ENCODE measurements at places on chromosomes 6 and 20.

- DNase-seq = no peak
Observed at GRCh38 chr6:138204792-138205384, 13.4 kb downstream of the PBOV1 start.

GRCh38 chr6:166849749-166850183, 106.6 kb downstream of the RNASET2 start:
- DNase-seq = no peak

- no peak for DNase-seq
Observed at GRCh38 chr6:20038410-20039204, 173.7 kb downstream of the MBOAT1 start.

GRCh38 chr6:38799529-38800184, 84.5 kb downstream of the DNAH8 start:
- no peak for DNase-seq

- DNase-seq = no peak
Observed at GRCh38 chr20:23023621-23024177, 11.4 kb upstream of the SSTR4 start.

DNA sequence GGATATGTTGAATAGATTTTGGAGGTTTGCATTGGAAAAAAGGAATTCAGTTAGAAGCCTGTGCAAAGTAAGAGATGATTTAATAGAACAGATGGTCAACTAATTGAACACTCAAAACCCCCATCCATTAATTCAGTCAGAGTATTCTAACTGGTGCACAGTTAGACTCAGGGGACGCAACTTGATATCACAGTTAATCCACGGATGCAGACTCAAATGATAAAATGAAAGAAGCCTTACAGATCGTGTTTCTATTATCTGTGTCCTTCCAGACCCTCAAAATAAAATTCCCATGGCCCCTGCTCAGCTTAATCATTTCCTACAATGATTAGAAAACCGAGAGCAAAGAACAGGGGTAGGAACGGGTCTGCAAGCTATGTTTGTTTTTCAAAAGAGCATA, 45.4 kb upstream of the DTNBP1 start:
- DNase-seq = no peak

DNA sequence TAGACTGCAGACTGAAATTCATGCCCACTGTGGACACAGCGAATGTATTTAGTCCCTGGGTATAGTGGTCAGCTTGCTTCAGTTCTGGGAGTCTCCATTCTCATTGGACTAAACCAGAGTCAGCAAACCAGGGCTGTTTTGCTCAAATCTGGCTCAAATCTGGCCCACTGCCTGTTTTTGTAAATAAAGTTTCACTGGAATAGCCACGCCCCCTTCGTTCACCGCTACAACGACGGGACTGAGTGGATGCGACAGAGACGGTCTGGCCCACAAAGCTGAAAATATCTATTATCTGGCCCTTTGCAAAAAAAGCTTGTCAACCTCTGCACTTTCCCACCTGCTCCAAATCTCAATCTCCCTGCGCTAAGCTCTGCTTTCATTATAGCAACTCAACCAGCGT, 135.4 kb downstream of the BMP7 start:
- no peak for DNase-seq

DNA sequence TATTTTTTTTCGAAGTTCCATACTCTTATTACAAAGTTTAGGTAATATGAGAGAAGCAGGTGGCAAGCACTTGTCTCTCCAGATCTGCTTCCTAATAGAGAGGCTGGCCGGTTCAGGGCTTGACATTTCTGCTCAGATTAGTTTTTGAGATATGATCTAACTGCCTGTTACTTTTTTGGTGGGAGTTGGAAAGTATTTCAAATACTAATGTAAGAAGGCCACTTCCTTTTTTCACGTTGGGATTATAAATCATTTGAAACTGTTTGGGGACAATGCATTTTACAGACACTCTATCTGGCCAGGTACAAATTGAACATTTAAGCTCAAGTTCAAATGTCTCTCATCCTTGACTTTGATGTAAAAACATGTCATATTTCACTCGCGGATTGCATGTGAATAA, 222.1 kb upstream of the SULF2 start:
- no peak for DNase-seq

DNA sequence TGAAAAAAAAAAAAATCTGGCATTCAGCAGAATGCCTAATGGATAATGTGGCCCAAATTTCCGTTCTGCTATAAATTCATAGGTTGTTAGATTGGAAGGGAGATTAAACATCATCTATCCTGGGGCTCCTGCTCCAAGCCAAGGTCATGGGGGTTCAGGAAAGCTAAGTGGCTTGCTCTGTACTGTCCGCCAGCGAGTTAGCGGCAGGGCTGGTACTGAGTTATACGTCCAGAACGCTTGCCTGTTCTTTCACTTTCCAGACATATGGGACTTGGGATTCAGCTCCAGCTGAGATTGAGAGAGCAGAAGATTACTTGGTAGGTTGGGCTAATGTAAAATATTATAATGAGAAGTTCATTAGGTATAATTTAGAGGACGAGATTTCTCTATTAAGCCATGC, 858 bp downstream of the RWDD1 start:
- no peak for DNase-seq

- DNase-seq = no peak
Observed at GRCh38 chr20:36950414-36951197, 902 bp downstream of the SAMHD1 start.

DNA sequence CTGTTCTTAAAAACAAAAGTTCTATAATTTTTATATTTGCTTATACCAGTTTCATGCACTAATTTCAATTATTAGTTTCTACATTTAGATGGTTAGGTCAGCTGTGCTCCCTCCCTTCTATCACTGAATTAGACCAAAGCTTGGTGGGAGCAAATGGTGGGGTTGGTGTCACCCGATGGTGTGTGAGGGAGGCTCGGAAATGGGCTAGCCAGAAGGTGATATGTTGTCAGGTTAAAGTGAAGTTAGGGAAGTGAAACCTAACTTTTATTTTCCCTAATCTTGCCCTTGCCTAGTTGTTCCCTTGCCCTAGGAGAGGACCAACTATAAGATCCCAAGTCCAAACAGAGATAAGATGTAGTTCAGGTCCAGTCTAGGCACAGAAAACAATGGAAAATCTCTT, 38.7 kb downstream of the RPS12 start:
- DNase-seq = no peak

DNA sequence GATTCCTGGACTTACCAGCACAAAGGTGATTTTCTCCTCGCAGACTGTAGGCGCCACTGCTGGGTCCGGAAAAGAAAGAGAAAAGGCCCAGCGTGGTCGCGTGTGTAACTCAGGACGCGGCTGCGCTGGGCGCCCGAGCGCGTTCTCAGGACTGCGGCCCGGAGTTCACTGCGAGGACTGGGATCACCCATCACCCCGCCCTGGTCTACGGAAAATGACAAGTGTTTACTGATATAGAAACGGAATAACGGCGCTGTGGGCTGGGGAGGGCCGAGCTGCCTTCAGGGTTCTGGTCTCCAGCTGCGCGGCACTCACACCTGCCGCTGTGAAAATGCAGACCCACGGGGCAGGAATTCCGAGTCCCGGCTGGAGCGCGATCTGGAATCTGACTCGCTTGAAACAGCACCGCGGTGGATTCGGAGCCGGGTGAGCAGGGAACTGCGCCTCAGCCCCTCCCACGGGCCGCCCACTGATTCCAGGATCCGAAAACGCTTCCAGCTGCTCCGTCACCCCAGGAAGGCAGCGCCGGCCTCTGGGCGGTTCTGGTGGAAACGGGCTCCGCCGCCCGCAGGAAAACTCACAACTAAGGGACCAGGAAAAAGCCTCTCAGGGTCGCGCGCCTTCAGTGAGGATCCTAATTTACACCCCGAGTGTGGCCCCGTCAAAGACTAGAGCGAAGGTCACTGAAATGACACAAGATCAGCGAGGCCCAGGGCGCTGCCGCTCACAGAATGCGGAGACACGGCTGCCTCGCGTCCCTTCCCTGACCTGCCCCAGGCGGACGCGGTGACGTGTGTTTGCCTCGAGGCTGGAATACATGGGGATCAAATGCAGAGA, 34.5 kb downstream of the HLA-A start:
- DNase-seq = peak; percentile 11

GRCh38 chr20:18404172-18404571, 62.7 kb downstream of the DZANK1 start:
- DNase-seq = no peak

GRCh38 chr6:114085211-114085610, 114.3 kb upstream of the HDAC2 start:
- no peak for DNase-seq

- DNase-seq = no peak
Observed at GRCh38 chr20:15528391-15529111, 1044.7 kb downstream of the KIF16B start.

DNA sequence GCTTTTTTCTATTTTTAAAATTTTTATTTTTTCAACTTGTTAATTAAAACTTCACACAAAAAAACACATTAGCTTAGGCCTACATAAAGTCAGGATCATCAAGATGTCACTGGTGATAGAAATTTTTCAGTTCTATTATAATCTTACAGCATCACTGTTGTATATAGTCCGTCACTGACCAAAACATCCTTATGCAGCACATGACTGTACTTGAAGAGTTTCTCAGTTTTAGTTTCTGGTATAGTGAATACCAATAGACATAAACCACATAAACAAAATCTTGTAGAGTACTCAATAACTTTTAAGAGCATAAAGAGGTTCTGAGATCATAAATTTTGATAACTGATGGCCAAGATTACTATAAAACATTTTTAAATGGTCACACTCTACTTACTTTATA, 71.8 kb downstream of the ASCC3 start:
- no peak for DNase-seq

DNA sequence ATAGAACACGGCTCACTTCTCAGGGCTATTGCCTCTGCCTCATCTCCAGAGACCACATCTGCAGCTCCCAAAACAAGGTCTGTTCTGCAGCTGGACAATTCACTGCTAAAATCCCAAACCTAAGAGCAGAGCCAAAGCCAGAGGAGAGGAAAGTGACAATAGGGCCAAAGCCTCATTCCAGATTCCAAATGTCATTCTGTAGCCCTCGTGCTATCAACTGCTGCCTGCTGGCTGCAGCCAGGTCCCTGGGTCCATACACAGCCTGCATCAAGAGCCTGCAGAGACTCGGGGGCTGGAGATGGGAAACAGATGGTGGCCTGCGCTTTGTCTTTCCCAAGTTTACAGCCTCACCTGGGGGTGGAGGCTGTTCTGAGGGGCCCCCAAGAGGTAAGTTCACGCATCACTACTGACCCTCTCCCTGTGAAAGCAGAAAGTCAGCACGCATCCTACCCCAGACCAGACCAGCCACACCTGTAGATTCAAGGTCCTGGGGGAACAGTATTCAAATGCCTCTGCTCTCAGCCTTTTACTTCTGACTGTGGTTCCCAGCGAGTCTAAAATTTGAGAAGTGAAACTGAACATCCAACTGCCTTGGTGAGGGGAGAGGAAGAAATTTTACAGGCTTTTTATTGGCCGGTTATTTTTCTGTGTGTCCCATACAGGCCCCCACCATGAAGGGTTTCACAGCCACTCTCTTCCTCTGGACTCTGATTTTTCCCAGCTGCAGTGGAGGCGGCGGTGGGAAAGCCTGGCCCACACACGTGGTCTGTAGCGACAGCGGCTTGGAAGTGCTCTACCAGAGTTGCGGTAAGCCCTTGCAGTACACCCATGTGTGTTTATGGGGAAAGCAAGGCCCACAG, at the start of gene LY86:
LY86 (plus strand) TSS at position 657 of the 860 bp plus-strand sequence; CDS start at position 672, 15 bp downstream.
- no peak for DNase-seq

- DNase-seq = no peak
Observed at GRCh38 chr6:42400061-42400760, 51.5 kb downstream of the TRERF1 start.

- no peak for DNase-seq
Observed at GRCh38 chr6:13992417-13993055, 67.8 kb downstream of the RNF182 start.

- no peak for DNase-seq
Observed at GRCh38 chr6:144156991-144157390, 6.7 kb downstream of the STX11 start.

- DNase-seq = no peak
Observed at GRCh38 chr6:53556986-53557715, 12.2 kb upstream of the GCLC start.

DNA sequence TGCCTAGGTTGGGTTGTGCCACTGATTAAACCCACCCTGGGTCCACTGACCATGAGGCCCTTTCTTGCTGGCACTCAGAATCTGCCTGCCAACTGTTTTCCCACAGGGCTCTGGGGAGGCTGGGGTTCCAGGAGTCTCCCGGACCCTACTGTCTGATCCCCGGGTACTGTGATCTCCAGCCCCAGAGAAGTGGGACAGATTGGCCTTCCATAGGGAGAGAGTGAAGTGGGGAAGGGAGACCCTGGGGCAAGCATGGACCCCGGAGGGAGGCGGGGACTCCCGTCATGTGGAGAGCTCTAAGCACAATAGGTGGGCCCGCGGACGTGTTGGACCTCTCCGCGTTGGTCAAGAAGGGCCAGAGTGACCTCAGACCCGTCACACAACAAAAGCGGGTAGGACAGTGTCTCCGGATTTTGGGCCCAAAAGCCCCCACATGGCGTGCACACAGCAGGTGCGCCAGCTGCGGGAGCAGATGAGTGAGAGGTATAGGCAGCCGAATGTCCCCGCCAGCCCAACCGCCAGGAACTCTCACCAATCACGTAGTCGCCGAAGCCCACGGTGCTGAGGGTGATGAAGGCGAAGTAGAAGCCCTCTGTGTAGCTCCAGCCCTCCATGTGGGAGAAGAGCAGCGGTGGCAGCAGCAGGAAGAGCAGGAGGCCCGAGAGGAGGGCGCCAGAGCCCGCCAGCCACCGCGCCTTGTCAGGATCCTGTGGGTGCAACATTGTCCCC, 10.6 kb downstream of the KCNK17 start:
- DNase-seq = no peak

GRCh38 chr20:33606118-33606771, 55.9 kb upstream of the C20orf144 start:
- DNase-seq = no peak

DNA sequence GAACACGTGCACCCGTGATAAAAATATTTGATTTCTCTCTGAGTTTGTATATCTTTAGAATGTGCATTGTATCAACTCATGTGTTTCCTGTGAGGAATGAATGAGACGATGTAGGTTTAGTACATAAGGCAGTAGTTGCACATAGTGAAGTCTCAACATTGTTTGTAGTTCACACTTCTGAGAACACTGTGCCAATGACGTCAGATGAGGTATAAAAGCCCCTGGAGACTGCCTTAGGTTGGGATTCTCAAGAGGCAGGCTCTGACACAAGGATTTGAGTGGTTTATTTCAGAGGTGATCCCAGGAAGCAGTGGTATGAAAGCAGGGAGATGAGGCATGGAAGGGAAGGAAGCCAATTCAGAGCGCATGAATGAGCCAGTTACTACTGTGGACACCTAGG, 2.6 kb upstream of the NKAIN2 start:
- no peak for DNase-seq
